Activated CD4-positive, alpha-beta T cell treated with anti-CD3 and anti-CD28 coated beads for 24 hours (primary cell): ENCODE measurements at places on chromosomes 7 and 10.

DNA sequence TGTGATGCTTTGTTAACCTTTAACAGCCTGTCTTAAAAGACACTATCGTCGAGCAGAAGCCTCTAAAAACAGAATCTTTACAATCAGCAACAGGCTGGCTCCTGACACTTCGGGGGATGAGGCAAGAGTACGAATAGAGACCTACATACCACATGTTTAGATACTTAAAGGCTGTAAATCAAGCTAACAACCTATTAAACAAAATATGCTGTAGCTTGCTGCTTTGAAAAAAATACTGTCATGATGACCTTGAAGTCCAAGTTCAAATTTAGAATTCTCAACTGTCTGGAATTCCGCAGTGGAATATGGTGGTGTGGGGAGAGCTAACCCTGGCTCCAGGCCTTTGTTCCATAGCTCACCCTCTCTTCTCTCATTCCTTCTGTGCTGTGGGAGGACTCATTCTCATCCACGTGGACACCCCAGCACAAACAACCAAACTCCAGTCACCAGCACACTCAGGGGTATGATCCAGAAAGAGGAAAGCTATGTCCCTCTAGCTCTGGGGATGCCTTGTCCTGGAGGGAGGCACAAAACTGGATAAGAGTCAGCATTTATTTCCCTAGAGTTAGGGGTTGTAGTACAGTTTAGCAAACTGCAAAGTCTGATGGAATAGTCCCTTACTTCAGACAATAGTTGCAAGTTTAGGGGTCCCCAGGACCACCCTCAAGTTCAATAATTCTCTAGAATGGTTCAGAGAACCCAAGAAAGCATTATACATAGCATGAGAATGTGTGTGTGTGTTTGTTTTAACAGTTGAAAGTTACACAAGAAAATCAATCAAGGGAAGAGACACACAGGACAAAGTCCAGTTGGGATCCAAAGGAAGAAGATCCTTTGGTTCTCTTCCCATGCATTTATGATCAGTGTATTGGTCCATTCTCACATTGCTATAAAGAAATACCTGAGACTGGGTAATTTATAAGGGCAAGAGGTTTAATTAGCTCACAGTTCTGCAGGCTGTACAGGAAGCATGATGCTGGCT, 196.1 kb upstream of the SVIL start:
- DNase-seq = no peak

- DNase-seq = no peak
Observed at GRCh38 chr10:45625879-45626278, 46.7 kb downstream of the ZFAND4 start.

DNA sequence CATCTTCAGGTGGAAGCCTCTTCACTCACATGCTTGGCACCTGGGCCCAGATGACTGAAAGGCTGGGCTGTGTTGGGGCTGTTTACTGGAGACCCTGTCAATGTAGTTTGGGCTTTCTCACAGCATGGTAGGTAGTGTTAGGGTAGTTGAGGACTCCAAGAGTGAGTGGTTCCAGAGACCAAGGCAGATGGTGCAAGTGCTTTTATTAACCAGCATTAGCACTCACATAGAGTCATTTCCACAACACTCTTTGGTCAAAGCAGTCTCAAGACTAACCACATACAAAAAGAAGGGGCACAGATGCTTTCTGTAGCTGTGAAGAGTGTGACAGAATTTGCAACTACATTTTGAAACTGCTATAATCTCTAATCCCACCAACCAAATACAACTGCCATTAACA, 135.0 kb downstream of the RTKN2 start:
- DNase-seq = no peak

DNA sequence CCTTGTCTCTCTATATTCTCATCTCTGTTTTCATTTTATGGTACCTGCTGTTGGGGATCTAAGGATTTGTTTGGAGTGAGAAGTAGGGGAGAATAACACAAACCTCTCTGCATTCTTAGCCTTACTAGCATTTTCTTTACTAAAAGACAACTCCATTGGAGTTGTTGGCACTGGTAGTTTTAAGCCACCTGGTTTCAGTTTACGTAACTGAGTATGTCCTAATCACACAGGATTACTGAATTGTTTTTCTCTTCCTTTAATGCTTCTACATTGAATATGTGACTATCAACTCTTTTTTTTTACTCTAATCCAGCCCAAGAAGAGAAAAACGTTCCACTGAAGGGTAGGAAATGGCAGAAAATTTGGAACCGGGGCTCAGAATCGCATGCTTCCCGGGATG, 30.0 kb upstream of the TRIL start:
- no peak for DNase-seq

DNA sequence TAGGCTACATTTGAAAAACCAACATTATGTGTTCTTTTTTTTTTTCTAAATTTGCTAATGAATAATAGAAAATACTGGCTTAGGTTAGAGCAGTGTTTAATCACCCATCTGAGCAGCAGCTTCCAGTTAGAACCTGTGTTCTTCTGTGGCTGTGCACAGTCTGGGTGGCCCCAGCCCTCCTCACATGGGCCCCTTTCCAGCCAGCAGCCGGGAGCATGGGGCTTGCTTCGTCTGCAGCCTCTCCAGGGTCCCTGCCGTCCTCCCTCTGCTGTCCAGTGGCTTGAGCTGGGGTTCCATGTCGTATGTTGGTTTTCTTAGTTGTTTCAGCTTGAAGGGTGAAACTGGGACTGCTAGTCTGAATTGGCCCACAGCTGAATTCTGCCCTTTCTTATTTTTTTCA, 37.3 kb downstream of the BNIP3 start:
- no peak for DNase-seq

- DNase-seq = no peak
Observed at GRCh38 chr10:71743089-71743838, 23.7 kb upstream of the C10orf105 start.

DNA sequence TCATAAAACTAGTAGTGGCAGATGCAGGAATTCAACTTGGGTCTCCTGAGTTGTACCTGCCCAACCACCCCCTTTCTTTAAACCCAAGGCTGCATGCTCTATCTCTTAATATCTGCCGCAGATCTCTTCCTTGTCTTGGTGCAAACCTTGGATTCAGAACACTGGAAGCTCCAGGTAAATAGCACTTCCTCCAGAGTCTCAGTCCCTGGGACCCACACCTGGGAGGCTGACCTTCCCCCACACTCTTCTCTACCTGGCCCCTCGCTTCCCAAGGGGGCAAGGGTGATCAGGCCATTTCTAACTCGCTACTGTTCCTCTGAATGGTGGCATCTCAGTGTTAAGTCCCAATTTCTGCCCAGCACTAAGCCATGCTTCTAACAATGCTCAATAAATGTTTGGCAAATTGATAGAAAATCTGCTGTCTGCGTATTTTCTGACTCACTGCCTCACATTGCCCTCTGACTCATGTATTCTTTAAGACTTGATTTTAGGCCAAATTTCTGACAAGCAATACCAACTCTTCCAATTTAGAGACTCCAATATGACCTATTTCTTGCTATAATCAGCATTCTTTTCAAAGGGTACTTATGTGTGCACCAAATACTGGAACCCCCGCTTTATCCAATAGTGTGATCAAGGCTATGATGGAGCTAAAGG, 68.0 kb upstream of the PPP1R3C start:
- no peak for DNase-seq

GRCh38 chr10:105073999-105074398, 432.9 kb downstream of the SORCS3 start:
- no peak for DNase-seq

- DNase-seq = no peak
Observed at GRCh38 chr10:106631016-106631702, 533.3 kb downstream of the SORCS1 start.

DNA sequence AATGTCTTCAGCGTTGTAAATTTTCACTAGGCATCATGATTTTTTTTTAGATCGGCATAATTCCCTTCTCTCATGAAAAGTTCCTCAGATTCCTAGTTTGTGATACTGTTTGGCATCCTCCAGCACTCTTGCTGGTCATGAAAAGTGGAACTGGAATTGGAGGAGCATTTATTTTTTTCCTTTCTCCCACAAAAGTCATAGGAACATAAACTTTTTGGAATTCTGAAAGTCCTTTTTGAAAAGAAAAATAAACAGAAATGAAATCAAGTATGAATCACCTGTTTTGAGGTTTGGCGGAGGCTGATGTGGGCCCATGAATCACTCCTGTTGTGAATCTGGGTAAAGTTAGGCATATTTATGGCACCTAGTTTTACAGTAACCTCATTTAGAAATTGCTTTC, 17.7 kb downstream of the CACNB2 start:
- no peak for DNase-seq

- DNase-seq = no peak
Observed at GRCh38 chr10:103177123-103177522, 15.9 kb downstream of the NT5C2 start.

DNA sequence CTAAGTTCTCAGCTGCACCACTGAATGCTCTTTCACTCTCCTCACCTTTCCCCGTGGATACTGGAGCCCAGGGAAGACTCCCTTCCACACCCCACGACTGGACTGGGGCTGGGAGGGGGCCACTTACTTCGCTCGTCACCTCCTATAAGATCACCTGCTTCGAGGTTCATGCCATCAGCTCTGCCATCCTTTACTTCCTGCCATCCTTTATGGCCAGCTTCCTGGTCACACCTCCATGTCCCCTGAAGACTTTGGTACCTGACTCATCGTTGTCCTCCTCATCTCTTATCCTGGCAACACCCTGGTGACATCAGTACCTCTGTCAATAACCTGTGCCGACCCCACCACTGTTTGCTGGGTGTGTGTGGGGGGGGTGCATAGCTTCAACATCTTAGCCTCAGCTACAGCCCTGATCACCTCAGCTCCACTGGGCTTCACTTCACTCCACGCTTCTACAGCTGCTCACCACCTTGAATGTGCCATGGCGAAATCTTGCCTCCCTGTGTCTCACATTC, 8.7 kb upstream of the VDAC2 start:
- no peak for DNase-seq

GRCh38 chr10:31677195-31678138, 251.2 kb downstream of the ARHGAP12 start:
- no peak for DNase-seq

DNA sequence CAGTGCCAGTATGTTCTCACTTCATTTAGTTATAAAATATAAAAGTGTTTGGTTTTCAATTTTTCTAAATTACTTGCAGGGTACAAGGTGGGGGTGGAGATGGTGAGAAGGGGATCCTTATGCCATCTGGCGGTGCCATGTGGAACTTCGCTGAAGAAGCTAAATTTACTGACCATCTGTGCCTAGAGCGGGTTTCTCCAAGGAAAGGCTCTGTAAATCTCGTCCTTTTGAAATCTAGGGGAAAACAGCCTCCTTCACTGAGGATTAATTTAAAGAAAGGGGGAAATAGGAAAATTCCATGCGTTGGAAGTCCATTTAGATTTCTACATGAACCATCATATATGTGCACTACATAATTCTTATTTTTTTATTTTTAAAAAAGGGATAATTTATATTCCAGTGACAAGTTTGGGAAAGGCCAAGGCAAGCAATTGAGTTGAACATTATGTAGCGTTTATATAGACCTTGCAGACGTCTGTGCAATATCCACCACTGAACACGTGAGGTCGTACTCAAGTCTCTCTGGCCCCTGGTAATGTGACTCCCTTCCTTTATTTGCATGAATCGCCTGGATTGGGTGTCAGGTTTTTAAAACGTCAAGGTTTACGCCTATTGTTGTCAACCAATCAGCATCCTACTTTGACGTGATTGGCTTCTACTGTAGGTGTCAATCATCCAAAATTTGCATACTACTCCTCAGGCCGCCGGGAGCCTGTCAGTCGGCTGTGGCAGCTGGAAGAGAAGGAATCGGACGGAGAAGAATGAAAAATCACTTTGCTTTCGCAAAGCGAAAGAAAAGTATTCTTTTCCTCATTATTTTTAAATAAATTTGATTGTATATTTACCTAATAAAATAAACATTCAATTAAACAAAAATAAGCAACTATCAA, 297.1 kb upstream of the NFE2L3 start:
- no peak for DNase-seq

GRCh38 chr7:149886018-149886415, 12.2 kb downstream of the ATP6V0E2 start:
- no peak for DNase-seq

DNA sequence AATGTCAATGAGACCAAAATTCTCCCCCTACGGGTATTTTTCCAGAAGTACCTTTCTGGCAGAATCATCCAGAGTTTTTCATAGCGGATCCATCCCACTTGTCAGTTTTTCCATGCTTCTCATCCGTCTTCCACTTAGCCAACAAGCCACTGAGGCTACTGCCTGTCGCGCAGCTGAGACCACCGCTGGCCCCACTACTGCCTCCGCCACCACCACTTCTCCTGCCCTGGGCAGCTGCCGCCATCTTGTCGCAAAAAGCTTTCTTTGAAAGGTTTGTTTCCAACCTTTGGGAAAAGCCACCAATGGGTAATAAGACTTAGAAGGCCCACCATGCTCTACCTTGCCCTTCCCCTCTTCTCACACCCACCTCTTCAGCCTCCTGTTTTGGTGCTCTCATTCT, 42.1 kb downstream of the ERLIN1 start:
- no peak for DNase-seq

GRCh38 chr10:63027531-63027930, 105.6 kb upstream of the NRBF2 start:
- DNase-seq = no peak

DNA sequence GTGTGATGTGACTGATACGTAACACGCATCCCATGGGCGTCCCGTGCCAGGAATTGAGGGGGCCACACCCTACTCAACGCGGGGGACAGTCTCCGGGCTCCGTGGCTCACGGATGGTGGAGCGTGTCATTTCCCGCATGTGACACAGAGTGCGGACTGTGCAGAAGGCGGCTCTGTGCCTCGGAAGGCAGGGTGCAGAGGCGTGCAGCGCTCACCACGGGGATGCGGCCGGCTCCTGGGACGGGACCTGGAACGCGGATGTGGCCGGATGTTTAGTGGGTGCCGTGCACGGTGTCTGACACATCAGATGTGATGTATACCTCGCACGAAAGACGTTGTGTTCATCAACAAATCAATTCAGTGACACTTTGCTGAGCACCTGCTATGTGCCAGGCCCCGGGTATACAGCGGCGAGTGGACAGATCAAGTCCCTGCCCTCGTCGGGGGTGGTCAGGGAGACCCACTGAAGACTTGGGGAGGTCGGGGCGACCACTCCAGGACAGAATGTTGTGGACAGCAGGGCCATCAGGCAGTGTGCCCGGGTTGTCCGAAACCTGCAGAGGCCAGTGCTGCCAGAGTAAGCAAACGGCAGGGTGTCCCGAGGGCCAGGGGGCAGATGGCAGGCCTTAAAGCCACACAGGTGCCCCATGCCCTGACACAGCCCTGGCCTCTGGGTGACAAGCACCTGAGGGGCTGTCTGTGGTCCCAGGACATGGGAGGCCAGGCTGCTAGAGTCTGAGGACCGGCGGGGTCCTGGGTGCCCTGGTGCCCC, 38.1 kb downstream of the MICALL2 start:
- DNase-seq = no peak
